ENCODE measurements at places on chromosomes 7 and 10.

- DNase-seq = no peak
These were observed 69.2 kb upstream of the CAMK2B start for GRCh38 chr7:44394636-44395035.

- no peak for DNase-seq
These were observed 210.3 kb downstream of the CAMK1D start for GRCh38 chr10:12559578-12560178.

- no peak for DNase-seq
These were observed 37.4 kb upstream of the ITGB8 start for GRCh38 chr7:20293336-20293735.

- DNase-seq = no peak
These were observed 43.1 kb downstream of the SYPL1 start for GRCh38 chr7:106068986-106069385.

GRCh38 chr10:1729751-1730150, 7.6 kb downstream of the ADARB2 start:
- DNase-seq = no peak

DNA sequence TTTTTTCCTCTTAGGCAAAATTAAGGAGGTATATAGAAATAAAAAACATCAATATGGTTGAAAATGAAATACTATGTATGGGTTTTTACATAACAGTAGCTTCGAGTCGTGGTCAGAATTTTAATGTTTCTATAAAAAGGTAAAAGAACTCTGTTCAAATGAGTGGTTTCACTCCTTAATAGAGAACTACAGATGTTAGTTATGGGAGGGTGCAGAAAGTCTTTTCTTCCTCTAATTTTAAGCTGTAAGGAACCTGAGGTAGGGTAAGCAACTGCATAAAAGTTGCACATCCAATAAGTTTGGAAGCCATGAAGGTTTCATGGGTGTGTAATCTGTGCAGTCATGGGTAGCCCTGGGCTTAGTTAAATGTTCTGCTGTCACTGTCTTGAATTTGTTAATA, 141.3 kb downstream of the SUGCT start:
- DNase-seq = no peak

DNA sequence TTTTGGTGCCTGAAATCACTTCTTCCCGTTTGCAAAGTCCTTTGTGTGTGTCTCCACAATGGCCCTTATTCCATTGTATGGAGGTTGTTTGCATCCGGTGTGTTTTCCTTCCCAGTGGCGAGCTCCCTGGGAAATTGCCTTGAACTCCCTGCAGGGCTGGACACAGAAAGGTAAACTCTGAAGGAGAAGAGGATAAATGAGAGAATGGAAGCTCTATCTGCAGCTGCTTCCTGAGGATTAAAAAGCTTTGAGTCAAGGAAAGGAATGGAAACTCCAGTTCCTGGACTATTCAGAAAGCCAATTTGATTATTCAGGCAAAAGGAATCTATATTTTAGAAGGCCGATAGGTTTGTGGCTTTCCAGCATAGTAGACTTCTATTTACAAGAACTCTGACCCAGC, 4.4 kb upstream of the GRK5 start:
- DNase-seq = no peak

GRCh38 chr10:48274636-48275035, at the start of gene FRMPD2:
Gene FRMPD2, minus strand, starts transcription at chr10:48274696. Its CDS starts 129 bp downstream, at chr10:48274567.
- no peak for DNase-seq

GRCh38 chr7:42053834-42054233, 183.2 kb downstream of the GLI3 start:
- DNase-seq = no peak

GRCh38 chr10:73759512-73760115, 15.4 kb downstream of the SEC24C start:
- no peak for DNase-seq

- no peak for DNase-seq
These were observed 206.2 kb upstream of the YAE1 start for GRCh38 chr7:39360038-39360437.

GRCh38 chr10:29089091-29089490, 199.8 kb upstream of the LYZL1 start:
- no peak for DNase-seq

- DNase-seq = no peak
These were observed 60.6 kb upstream of the CSTF2T start for GRCh38 chr10:51759896-51760534.

DNA sequence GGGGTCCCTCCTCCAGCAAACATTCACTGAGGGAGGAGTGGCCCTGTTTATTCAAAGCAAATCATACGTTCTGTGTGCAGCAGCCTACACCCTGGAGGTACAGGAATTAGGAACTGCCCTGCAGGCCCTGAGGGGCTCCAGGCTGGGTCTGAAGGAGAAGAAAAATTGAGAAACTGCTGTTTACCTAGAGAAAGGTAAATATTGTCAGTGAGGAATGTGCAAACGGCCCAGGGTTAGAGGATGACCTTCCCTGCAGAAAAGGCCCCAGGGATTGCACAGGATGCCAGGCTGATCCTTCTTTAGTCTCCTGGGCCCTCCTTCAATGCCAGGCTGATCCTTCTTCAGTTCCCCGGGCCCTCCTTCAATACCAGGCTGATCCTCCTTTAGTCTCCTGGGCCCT, 5.7 kb downstream of the CALML5 start:
- DNase-seq = no peak

- DNase-seq = no peak
These were observed 146.7 kb upstream of the PFKP start for GRCh38 chr10:2920637-2921036.

- no peak for DNase-seq
These were observed 507.0 kb upstream of the KLF6 start for GRCh38 chr10:4291990-4292389.

Measured in putamen (tissue), 1 donor.